ENCODE measurements at places on chromosomes 5 and 9.

DNA sequence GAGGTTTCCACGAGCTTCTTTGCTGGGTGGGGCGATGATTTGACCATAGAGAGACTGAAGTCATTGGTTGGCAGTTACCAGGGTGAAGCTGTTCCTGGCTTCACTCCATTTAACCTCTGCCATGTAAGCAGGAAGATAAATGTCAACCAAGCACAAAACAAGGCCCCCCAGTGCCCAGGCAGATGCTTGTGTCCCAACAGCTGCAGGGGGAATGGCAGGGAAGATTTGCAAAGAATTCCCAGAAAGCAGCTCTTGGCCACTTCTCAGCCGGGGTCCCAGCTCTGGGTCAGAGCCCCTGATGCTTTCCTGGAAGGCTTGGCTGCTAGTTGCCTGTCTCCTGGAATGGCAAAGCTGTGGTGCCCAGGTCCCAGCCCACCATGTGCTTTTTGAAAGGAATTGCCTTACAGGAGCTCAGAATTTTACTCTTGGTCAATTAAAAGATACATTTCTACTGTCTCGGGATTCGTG is 383.4 kb downstream of the ENC1 start:
- DNase-seq = no peak

GRCh38 chr9:99851500-99851822 is 29.8 kb downstream of the NR4A3 start:
- no peak for DNase-seq

DNA sequence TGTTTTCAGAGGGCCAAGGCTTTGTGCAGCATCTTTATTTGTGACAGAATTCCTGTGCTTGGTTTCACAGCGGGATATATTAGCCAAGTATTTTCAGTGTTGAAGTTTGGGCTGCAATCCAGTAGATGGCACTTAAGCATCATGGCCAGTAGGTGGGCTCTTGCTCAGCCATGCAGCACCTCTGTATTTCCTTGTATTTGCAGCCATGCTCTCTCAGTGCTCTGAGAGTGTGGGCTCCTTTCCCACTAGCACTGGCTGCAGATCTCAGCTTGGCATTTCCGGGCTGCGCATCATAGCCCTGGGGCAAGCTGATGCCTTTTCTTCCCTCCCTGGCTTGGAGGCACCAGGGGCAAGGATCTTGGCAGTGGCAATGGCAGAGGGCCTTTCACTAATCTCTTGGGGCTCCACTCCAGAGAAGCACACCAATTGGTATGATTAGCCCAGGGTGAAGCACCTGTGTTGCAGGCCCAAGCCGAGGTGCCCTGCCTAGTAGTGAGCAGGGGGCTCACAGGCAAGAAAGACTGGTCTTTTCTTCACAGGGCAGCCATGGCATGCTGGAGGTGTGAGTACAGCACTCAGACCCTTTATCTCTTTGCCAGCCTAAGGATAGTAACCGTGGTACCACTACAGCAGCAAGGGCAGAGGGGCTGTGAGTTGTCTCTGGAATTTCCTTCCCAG is 48.3 kb downstream of the SLCO6A1 start:
- no peak for DNase-seq

DNA sequence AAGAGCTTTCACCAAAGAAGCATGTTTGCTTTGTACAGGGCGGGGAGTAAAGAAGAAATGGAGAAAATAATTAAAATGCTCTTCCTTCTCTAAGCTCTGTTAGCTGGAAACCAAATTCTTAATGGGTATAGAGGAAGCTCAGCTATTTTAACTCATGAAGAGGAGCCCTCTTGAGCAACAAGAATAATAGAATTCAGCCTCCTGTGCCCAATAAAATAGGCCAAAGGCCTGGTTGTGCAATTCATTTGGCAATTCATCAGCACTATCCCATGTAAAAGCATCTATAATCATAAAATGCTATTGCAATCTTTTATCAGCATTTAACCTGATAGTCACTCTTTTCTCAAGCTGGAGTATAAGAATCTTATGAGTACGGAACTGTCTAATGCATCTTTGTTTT is 133.6 kb upstream of the CDH6 start:
- DNase-seq = no peak

DNA sequence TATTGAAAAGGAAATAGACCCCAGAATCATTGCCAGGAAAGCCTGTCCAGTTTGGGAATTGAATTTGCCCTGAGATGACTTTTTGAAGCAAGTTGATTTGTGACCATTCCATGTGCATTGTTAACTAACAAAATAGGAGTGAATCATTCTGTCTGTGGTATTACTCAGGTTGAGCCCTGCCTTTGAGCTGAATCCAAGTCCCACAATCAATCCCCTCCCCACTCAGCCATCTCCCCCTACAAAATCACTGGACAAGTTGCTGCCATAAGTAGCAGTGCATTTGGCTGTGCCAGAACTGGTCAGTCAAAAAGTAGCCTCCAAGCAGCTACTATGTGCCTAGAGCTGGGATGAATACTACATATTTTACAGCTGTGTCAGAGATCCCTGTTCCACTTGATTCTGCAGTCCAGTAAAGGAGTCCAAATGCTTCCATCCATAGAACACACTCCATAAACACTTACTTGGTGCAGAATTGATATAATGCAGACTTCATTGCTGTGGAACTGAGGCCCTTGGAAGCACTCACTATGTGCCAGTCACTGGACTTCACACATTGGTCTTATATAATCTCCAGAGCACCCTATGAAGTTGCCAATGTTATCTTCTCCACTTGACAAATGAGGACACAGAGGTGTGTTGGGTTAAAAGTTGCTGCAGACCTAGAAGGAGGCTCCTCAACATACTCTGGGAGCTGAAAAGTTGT is 96.1 kb downstream of the ZNF462 start:
- DNase-seq = no peak

- no peak for DNase-seq
Observed at GRCh38 chr9:129886226-129887174, 51.2 kb downstream of the USP20 start.

- DNase-seq = no peak
Observed at GRCh38 chr5:35741971-35742370, 114.7 kb upstream of the IL7R start.

DNA sequence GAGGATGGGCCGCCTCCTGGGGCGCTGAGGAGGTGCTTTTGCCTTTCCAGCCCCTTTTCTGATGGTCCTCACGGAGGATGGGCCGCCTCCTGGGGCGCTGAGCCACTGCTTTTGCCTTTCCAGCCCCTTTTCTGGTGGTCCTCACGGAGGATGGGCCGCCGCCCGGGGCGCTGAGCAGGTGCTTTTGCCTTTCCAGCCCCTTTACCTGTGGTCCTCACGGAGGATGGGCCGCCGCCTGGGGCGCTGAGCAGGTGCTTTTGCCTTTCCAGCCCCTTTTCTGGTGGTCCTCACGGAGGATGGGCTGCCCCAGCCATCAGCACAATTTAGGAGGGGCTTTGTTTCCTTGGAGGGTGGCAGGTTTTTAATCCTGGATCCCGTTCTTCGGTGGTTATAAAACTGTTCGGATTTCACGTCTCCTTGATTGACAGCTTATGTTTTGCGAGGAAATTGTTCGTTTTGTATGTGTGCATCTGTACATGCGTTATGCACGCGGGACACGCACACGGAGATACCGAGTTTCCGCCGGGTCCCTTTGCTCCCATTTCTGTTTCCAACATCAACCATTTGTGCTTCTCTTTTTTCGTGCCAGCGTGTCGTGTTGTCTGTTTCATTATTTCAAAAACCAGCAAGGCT is 34.7 kb upstream of the SLC9A3 start:
- DNase-seq = no peak

GRCh38 chr9:83147315-83148149 is 84.6 kb upstream of the RASEF start:
- DNase-seq = no peak

- no peak for DNase-seq
Observed at GRCh38 chr9:87108661-87109060, 161.4 kb upstream of the GAS1 start.

DNA sequence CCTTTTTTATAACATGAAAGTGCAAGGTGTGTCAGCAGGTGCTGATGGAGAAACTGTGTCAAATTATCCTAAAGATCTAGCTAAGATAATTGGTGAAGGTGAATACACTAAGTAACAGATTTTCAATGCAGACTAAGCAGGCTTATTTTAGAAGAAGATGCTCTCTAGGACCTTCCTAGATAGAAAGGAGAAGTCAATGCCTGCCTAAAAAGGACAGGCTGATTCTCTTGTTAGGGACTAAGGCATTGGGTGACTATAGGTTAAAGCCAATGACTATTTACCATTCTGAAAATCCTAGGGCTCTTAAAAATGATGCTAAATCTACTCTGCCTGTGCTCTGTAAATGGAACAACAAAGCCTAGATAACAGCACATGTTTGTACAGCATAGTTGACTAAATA is 1682.4 kb downstream of the MAT2B start:
- no peak for DNase-seq

DNA sequence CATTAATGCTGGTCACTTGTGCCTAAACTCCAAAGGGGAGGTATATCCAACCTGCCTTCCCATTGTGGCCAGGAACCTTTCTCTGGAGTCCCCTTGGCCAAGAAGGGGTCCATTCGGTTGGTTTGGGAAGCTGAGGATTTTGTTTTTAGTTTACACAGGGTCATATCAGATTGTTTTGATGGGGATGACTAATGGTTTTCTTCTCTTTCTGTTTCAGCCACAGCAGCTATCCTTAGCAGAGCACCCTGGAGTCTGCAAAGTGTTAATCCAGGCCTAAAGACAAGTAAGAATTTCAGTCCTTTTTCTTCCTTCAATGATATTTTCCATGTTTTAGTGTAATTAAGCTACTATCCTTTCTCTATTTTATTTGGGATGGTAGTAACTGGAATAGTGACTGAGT is 127.8 kb upstream of the CCDC152 start:
- DNase-seq = no peak

DNA sequence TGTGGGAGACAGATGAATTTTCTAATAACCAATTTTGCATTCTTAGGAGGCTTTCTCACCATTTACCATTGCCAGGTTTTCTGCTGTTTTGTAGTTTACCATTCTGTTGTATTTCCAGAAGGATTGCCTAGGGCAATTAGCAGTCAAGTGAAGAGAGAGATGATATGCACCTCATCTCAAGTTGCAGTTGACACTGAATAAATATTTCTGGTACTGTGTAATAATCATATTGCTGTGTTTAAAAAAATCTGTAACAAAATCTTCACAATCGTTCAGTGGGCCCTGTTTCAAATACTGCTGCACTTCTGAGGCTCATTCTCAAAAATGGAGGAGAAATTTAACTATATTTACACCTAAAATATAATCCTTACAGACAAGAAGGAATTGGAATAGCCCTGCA is 706.1 kb upstream of the PTPRD start:
- DNase-seq = no peak

DNA sequence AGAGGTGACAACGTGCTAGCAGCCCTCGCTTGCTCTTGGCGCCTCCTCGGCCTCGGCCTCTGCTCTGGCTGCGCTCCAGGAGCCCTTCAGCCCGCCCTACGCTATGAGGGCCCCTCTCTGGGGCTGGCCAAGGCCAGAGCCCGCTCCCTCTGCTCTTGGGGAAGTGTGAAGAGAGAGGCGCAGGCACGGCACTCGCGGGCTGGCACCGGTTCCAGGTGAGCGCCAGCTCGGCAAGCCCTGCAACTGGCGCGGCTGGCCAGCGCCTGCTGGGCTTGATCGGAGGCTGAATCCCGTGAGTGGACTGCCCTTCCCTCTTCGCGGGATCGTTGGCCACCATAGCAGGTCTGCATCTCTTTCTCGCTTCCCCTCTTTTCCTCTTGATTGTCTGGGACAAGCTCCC is 298.0 kb upstream of the PTPRD start:
- no peak for DNase-seq

GRCh38 chr5:138018849-138019248 is 14.0 kb downstream of the FAM13B start:
- DNase-seq = no peak

Measured in stimulated activated CD4-positive, alpha-beta T cell treated with anti-CD3 and anti-CD28 coated beads, Interleukin-1b, Interleukin-23, amount 100 ng/mL, for 1 hour (primary cell).